ENCODE measurements at places on chromosomes 5 and 9.

- no peak for DNase-seq
These were observed 34.4 kb downstream of the P4HA2 start for GRCh38 chr5:132193165-132193694.

DNA sequence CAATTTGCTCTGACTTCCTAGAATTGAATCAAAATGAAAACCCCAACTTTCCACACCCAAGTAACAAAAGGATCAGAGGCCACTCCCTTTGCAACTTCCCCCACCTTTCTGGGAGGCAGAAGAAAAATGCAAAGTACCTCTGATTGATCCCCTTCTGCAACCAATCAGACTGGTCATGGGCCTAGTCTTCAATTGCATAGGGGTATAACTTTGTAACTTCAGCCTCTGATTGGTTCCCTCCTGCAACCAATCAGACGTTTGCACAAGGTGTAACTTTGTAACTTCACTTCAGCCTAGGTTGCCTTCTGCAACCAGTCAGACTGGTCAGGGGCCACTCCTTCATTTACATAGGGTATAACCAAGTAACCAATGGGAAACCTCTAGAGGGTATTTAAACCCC lies 38.3 kb upstream of the CNOT6 start:
- DNase-seq = no peak

- no peak for DNase-seq
These were observed 228.1 kb upstream of the NR4A3 start for GRCh38 chr9:99593610-99594009.

DNA sequence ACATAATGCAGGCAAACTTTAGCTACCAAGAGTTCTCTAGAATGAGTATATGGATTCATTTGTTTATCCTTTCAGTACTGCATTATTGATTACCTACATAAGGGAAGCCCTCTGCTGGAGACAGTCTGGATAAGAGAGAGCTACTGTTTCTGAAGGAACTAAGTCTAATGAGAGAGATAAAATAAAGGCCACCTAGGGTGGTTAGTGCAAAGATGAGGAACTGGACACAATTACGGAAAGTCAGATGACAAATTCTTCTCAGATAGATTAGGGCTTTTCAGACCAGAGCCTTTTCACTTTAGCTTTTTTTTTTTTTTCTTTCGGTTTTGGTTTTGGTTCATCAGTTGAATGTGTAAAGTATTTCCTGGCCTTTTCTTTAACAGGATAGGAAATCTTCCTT lies 31.3 kb downstream of the ISOC1 start:
- DNase-seq = no peak

GRCh38 chr5:176134529-176135223 lies 103.5 kb upstream of the SIMC1 start:
- DNase-seq = no peak

DNA sequence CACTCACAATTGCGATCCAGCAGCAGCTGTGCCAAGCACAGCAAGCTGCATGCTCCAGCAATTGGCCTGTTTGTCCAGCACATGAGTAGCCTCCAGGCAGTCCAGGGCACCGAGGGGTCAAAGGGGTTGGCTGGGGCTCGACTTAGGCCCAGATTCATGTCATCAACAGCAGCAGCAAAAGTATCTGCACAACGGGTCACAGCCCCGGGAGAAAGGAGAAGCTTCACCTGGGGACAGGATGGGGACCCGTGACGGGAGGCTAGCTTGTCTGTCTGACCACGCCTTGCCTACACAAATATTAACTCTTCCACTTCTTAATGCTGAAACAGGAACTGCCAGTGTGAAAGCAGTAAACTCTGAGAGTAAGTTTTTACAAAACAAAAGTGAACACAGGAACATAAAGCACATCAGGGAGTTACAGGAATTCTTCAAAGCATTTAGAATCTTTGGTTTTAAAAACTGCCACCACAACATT lies 191.2 kb downstream of the PIK3R1 start:
- peak; percentile 10 for DNase-seq

GRCh38 chr5:35990941-35991611 lies at the start of gene UGT3A1:
Gene UGT3A1 (minus strand): TSS chr5:35991390. CDS start chr5:35991240, 150 bp downstream.
- peak; percentile 71 for DNase-seq

GRCh38 chr9:21559402-21560280 lies 77.5 kb upstream of the IFNE start:
- peak; percentile 90 for DNase-seq

DNA sequence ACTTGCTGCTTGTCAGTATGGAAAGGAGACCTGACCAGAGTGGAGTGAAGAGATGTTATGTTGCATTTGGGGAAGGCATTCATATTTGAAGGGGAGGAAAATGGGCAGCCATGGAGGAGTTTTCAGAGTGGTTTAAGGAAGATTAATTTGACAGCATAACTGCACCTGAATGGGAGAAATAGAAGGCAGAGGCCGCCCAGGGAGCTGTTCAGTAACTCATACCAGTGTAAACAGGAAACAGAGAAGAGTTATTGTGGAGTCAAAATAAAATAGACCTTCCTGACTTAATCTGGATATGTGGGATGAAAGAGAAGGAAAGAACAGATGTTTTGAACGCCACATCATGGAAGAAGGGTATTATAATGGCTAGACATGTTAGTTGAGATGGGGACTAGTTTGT lies 13.4 kb downstream of the SLC44A1 start:
- DNase-seq = no peak

DNA sequence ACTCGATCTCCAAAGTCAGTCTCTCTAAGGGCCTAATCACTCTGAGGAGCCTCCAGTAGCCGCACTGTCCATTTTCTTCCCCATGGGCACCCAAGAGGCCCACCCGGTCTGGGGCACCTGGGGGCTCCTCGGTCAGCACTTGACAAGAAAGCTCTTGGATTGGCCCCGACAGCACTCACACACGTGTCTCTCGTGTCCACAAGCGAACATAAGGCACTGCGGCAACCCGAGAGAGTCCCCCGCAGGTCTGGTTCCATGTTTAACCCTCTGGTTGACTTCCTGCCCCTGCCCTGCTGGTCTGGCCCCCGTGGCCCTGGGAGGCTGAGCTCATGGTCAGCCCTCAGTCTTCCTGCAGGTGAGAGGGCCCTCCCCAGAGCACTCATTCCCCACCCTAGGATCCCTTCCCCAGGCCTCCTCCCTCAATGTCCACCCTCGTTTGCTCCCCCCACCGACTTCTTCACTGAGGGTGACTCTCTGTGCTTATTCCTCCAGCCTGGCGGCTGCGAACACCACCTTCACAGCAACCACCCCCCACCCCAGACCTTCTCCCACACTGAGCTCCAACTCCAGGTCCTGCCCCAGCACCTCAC lies 16.3 kb upstream of the LRRC14B start:
- DNase-seq = no peak

GRCh38 chr9:35295369-35296036 lies 133.7 kb downstream of the UNC13B start:
- DNase-seq = no peak

DNA sequence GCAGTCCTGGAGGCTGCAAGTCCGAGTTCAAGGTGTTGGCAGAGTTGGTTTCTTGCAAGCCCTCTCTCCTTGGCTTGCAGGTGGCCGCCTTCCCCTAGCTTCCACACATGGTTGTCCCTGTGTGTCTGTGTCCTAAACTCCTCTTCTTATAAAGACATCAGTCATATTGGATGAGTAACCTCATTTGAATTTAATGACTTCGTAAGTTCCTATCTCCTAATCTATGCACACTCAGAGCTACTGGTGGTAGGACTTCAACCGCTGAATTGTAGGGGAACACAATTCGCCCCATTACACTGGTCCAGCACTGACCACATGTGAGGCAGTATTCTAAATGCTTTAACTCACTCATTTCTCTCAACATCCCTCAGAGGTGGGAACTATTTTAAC lies 25.9 kb upstream of the ADAMTS2 start:
- DNase-seq = no peak

GRCh38 chr9:89372979-89373378 lies 54.7 kb downstream of the SECISBP2 start:
- DNase-seq = no peak

DNA sequence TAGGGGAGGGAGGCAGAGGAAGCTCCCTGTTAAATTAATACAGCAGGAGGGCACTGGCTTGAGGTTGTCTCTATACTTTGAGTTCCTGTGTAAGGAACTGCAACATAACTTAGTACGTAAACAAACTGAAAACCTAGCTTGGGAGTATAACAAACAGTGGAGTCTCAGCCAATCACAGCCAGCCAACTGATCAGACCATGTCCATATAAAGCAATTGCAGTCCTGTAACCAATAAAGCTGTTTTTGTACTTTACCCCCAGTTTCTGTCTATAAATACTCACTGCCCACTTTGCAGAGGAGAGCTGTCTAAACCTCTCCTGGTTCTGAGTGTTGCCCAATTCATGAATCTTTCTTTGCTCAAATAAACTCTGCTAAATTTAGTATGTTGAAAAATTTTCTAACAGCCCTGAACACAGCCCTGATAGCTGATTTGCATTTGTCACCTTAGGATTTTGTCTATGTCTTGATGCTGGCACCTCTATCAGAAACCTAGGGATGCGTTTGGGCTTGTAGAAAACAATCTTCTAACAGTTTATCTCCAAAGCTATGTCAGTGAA lies 39.9 kb downstream of the GDNF start:
- no peak for DNase-seq

DNA sequence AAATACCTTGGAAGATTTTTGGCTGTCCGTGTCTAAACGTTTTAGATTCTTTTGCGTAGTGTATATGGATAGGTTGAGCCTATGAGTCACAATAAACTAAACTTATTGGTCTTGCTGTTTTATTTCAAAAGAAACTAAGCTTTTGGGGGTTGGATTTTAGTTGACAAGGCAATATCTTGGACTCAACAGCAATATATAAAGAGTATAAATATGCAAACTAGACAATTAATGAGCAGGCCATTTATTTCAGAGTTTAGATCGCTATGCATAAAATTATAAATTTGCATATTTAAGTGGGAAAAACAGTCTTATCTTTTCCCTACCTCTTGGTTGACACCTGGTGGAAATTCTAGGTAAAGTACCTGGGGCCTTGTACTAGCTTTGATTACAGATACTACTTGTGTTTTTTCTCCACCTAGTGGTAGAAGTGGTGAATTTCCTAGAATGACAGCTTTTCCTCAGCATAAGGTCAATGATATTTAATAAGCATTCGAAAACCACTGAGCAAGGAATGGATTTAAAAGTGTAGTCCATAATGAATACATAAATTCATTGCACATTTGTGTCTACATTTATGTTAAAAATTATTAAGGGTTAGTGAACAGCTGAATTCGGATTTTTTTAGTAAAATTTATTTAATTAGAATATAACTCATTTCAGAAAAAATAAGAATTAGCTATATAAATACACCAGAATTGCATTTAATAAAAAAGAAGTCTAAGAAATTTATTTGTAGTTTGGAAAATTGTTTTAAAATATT lies 1.7 kb upstream of the ARRDC3 start:
- DNase-seq = peak; percentile 70

Measured in iPS-NIHi11 (cell line).